Neural progenitor cell (in vitro differentiated cells): ENCODE measurements at places on chromosomes 5 and 9.

- DNase-seq, result no peak
These were observed 52.1 kb upstream of the EQTN start for GRCh38 chr9:27348785-27349697.

DNA sequence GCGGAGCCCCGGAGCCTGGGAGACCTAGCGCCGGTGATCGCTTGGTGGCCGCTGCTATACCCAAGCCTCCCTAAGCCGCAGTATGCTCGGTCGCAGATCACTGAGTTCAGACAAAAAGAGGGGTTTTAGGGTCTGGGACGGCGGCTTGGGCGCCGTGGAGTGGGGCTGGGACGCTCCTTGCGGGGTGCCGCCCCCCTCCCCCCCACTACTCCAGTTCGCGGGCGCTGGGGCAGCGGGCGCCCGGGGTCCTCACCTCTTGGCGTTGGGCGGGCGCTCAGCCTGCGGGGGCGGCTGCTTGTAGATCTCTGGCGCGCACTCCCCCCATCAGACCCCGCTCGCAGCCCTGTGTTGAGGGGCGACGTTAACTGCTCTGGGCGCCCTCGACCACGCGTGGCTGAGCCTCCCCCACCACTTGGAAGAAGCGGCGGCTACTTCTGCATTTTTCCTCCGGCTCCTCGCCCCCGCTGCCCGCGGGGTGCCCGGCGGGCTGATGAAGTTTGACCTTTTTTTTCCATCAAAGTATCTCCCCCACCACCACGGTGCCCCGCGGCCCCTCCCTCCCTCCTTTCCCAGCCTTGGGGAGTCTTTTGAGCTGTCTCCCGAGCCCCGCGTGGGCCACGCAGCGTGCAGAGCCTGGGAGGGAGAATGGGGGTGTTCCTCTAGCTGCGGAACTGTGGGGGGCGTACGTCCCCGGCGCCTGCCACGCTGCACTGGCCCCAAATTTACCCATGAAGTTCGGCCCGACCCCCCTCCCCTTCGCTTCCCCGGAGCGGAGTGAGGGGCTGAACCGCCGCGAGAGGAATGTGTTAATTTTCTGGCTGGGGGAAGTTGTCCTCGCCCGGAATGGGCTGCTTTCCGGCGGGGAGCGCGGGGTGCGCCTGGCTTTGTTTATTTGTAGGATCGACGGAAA, 1.2 kb downstream of the CXXC5 start:
- peak; percentile 78 for DNase-seq

DNA sequence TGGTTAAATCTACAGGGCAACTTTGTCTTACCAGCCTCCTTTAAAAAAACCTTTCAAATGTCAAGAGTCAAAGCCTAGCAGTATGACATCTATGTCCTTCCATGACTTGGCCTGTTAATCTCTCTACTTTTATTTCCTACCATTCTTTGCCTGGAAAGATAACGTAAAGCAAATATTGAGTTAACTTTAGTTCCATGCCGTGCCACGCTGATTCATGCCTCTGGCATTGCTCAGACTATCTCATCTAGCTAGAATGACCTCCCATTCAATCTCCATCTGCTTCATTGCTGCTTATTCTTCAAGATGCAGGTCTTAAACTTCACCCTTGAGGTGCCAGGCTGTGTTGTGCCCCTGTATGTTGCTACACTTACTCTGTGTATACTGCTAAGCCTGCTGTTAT, 729.8 kb downstream of the EFNA5 start:
- no peak for DNase-seq

DNA sequence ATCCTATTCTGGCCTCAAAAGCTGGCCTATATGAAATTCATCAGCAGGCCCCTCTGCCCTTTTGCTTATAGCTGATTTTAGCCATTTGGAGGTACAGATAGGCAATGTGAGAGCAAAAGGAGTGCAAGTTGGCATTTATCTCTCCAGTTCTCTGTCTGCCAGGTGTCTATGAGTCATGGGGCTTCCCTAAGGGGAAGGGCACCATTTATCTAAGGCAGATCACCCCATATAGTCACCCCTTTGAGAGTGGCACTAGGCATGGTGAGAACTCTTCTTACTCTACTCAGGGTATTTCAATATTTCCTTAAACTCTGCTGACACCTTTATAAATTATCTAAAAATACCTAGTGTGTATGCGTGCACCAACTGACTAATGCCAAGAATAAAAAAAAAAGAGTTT, 314.7 kb upstream of the CDH6 start:
- no peak for DNase-seq

DNA sequence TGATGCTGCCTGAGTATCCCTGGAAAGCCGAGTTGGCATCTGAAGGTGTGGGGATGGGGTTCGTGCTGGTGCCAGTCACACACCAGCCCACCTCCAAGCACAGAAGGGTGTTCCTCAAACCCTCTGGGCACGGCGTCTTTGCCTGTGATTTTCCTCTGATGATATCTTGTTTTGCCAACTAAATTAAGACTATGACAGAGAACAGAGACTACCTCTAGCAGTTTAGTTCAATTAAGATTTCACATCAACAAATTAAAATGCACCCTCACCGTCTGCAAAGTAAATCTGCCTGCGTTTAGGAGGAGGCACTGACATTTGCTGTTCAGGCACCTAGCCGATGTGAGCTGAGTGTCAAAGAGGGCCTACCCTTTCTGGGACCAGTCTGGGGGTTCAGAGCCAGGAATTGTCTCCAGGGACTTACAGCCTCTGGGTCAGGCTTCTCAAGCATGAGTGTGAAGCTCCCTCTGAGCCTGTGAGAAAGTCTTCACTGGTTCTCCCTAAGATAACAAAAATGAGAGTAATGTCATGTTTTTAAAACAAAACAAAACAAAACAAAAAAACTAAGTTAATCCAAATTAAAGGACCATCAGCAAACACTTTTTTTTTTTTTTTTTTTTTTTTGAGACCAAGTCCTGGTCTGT, 55.4 kb upstream of the CTNNA1 start:
- DNase-seq, result no peak

DNA sequence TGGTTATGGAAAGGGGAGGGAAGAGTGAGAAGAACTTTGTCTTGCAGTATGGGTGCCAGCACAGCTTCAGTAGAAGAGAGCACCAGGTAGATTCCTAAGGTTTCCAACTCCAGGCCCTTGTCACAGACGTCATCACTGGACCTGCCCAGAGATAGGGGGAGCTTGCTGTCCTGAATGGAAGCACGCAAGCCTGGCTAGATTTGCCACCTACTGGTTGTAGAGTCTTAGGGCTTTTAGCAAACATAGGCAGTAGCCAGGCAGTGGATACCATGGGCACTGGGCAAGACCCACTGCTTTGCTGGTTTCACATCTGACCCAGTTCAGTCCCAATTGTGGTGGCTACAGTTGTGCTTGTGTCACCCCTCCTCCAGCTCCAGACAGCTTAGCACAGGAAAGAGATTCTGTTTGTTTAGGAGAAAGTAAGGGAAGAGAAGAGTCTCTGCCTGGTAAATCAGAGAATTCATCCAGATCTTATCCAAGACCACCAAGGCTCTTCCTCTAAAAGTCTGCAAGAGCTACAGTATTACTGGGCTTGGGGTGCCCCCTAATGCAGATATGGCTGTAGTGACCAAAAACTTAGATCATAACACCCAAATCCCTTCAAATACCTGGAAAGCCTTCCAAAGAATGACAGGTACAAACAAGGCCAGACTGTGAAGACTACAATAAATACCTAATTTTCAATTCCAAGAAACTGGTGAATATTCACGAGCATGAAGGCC, 158.9 kb downstream of the HINT1 start:
- peak; percentile 33 for DNase-seq

- DNase-seq, result peak; percentile 77
These were observed 424 bp downstream of the HAND1 start for GRCh38 chr5:154477382-154478223.

DNA sequence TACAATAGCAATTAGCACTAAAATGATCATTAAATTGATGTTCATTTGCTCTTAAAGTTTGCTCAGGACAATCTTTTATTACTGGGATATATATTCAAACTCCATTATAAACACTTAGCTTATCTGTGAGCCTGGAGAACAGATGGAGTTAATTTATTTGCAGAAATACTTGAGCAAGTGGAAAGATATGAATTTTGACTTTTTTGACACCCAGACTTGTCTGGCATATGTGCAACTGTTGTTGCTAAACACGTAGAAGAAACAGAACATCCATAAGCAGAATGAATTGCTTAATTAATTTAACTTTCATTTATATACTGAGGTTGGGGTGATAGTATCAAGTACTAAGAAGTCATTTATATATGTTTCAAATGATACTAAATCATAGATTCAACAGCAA, 820.7 kb upstream of the TYRP1 start:
- DNase-seq, result no peak

GRCh38 chr9:133362359-133363044, 6.2 kb downstream of the SURF2 start:
- no peak for DNase-seq

- no peak for DNase-seq
These were observed 67.0 kb upstream of the CDK5RAP2 start for GRCh38 chr9:120646948-120647347.

GRCh38 chr5:1388383-1388967, 43.6 kb upstream of the CLPTM1L start:
- no peak for DNase-seq

DNA sequence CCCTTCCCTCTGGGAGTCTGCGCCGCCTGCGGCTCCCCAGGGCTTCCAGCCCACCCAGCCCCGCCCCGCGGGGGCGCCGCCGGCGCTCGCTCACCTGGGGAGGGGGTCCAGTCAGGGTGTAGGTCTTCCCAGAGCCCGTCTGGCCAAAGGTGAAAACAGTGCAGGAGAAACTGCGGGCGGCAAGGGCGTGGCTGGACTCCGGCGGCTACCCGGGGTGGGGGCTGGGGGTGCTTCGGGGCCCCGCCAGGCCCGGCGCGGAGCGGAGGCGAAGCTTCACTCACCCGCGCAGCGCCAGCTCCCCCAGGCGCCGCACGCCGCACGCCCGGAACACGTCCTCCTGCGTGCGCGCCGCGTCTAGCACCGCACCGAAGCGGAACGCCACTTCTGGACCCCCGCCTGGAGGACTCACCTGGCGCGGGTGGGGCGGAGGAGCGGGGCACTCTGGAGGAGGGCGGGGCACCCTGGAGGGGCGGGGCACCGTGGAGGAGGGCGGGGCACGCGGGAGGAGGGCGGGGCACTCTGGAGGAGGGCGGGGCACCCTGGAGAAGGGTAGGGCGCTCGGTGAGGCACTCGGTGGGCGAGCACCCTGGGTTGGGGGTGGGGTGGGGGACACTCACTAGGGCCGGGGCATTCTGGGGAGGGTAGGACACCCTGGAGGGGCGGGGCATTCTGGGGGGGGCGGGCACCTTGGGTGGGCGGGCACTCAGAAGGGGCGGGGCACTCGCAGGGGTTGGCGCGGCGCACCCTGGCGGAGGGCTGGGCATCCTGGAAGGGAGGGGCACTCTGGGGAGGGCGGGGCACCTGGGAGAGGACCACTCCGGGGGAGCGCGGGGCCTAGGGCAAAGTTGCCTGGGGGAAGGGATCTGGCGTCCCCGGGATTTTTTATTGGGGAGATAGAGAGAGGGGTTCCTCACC, 814 bp downstream of the KIF12 start:
- peak; percentile 89 for DNase-seq

- DNase-seq, result no peak
These were observed 20.3 kb downstream of the EXOC3 start for GRCh38 chr5:463301-463700.

- peak; percentile 87 for DNase-seq
These were observed 3.8 kb downstream of the CREB3 start for GRCh38 chr9:35736201-35736633.

GRCh38 chr9:12289711-12290110, 403.5 kb upstream of the TYRP1 start:
- no peak for DNase-seq

- DNase-seq, result peak; percentile 11
These were observed 325.8 kb downstream of the TMEM38B start for GRCh38 chr9:106020186-106020585.

- DNase-seq, result no peak
These were observed 499.4 kb downstream of the ISL1 start for GRCh38 chr5:51882647-51883046.

DNA sequence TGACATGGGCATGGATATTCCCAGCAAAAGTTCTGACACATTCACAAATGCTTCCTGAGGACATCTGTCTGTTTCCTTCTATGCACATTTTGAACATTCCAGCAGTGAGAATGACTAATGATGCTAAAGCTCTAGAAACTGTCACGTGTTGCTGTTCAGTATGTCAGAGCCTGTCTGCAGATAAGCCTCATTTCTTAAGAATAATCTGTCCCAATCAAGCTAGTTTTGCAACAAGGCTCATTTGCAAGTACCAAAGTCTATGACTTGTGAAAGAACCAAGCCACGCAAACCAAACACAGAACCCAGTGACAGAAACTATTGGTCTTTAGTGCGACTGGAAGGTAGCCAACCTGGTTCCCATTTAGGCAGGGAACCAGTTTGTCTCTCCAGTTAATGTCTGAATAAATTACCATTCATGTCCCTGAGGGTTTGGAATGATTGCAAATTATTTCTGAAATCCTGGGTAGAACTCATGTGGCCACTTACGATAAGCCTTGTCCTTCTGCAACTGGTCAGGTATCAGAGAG, 178.5 kb downstream of the C9orf152 start:
- no peak for DNase-seq

DNA sequence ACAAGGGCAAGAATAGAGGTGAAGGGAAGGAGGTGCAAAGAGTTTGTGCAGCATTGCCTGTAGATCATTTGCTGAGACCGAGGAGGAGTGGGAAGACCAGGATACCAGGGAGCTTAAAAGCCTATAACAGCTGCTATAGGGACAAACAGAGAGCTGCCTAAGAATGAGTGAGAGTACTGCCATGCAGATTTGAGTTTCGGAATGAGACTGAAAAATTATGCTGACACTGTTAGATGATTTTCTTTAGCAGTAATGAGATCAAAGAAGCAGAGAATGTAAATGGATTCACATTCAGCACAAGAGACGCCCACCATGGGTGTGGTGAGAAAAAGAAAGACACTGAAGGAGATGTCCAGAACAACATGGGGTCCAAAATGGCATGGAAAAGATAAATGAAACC, 69.7 kb downstream of the EPB41L4A start:
- no peak for DNase-seq

DNA sequence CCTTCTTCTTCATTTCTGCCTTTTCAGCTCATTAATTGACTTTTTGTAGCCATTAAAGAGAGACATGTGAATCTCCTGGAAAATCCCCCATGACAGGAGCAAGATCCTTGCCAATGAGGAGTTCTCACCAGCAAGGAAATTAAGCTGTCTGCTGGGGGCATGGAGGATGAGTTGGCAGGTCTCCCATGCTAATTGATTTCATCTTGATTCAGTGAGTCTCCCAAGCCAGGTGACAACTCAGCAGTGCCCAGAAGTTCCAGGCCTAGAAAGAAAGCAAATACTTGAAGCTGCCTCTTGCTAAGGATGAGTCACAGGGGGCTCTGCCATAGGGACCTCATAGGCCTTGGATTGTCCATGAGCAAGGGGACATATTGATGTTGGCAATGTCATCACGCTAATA, 30.0 kb upstream of the ADRA1B start:
- no peak for DNase-seq
